ENCODE measurements at places on chromosomes 7 and 10.

DNA sequence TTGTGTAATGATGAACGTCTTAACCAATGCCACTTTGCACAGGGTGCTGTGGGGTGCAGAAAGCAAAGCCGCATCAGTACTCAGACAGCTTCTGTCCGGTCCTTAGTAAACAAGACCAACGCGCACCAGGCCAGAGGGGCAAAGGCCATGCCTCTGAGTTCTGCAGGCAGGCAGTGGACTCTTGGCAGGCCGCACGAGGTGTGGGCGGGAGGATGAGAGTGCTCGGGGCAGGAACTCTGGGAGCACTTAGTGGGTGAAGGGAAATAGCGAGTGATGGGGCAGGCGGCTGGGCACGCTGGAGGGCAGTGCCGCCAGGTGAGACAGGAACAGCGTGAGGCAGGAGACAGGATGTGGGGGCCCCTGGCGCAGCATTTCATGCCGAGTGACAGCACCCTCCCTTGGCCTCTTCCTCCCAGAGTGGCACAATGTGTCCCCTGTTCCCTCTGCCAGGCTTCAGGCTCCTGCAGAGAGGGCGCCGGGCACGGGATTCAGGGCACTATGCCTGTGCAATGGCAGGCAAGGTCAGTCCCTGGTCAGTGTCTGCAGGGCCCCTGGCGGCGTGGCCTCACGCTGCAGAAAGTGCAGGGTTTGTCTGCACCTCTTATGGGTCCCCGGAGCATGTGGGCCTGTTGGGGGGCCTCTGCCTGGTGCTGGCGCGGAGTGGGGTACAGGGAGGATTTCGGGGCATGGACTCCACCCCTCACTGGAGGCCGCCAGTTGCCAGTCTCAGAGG, 60.4 kb downstream of the VIPR2 start:
- peak; percentile 31 for DNase-seq

- peak; percentile 46 for DNase-seq
Measured at GRCh38 chr10:11401264-11402235, 209.9 kb downstream of the USP6NL start.

DNA sequence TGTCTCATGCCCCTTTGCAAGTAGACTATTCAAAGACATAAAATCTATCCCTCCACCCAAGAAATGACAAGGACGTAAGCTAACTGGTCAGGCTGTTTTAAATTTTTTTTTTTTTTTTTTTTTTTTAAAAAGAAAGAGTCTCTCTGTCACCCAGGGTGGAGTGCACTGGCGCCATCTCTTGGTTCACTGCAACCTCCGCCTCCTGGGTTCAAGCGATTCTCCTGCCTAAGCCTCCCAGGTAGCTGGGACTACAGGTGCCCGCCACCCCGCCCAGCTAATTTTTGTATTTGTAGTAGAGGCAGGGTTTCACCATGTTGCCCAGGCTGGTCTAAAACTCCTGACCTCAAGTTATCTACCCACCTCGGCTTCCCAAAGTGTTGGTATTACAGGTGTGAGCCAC, 11.2 kb downstream of the TRA2A start:
- DNase-seq, result no peak

- no peak for DNase-seq
Measured at GRCh38 chr10:72567421-72567820, 58.5 kb downstream of the MICU1 start.

DNA sequence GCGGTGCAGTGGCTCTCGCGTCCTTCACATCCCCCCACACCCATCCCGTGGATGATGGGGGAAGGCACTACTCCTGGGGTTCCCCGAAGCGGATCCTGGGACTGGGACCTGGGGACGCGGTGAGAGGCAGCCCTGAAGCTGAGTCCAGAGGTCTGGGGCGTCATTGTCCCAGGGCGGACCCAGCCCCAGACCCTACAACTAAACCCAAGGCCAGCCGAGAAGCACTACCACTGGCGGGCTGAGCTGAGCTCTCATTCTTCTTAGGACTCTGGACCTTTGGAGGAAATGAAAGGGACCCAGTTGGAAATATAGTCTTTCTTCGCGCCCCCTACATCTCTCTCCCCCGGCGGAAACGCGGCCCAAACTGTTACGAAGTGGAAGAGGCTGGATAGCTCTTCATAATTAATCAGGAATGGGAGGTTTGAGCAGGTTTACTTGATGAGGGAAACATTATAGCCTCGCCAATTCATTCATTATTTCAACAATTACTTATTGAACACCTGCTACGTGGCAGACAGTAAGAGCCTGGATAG, 389 bp upstream of the FBXL15 start:
- peak; percentile 33 for DNase-seq

DNA sequence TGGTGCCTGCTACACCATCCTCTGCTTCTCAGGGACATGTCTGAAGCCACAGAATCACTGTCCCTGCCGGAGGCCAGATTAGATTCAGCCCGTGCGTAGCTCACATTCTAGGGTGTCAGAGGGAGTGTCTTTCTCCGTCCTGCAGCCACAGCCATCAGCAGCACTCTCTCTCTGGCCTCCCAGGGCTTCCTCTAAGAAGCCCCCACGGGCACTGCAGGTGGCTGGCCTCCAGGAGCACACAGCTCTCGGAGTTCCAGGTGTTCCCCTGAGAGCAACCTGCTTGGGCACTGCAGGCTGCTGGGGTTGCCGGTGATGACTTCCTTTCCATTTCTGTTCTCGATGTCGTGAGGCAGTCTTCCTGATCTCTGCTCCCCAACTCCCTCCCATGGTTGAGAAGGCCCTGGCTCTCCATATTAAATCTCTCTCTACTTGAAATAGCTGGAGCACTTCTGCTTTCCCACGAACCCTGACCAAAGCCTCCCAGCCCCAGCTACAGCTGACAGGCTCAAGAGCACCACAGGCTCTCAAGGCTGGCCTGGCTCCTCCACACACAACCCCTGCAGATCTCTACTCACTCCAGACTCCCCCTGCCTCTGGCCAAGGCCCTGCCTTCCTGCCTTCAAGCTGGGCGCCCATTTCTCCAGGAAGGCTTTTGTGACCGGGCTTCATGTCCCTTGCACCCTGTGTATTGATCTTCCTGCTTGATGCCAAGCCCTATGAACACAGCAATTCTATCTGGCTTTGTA, 49.0 kb upstream of the TMEM72 start:
- no peak for DNase-seq

DNA sequence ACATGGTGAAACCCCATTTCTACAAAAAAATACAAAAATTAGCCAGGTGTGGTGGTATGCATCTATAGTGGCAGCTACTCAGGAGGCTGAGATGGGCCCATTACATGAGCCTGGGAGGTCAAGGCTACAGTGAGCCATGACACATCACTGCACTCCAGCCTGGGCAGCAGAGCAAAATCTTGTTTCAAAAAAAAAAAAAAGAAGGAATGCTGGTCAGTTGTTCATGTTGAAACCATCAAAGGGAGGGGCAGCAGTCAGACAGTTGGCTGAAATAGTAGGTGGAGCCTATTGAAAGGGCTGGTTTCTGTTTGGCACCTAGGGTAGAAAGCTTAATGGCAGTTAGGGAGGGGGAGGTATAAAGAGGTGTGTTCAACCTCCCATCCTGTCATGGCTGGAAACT, 323.0 kb downstream of the GALNT17 start:
- no peak for DNase-seq

DNA sequence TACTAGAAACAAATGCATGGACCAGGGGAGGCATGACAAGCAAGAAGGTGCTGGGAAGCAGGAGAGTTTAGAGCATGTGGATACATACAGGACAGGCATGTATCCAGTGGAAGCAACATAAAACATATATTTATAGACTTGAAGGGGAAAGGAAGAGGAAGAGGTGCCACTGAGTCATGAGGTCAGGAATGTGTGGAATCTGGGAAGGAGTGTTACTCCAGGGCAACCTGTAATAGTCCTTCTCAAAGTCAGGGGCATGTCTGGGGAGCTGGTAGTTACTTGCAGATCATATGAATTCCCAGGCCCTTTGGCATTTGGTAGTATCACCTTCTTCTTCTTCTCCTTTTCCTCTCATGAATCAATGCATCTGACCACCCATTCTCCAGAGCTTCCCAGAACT, 246.6 kb downstream of the XPNPEP1 start:
- DNase-seq, result no peak

GRCh38 chr7:14604606-14605005, 297.9 kb downstream of the DGKB start:
- DNase-seq, result no peak

DNA sequence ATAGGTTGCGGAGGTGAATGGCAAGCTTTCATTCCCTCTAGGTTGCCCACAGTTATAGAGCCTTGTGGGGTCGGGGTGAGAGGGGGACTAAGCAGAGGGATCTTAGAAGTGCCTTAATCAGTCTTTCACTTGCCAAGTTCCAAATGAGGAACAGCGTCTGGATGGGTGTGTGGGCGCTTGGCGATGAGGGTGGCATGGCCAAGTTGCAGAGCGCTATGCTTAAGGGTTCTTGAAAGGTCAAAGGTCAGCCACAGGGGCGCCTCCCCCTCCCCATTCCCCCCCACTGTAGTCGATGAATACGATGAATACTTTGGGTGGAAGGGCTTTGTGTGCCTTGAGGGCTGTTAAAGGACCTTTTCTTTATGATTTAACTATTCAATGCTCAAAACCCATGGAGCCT, 185.0 kb downstream of the TCF7L2 start:
- no peak for DNase-seq

DNA sequence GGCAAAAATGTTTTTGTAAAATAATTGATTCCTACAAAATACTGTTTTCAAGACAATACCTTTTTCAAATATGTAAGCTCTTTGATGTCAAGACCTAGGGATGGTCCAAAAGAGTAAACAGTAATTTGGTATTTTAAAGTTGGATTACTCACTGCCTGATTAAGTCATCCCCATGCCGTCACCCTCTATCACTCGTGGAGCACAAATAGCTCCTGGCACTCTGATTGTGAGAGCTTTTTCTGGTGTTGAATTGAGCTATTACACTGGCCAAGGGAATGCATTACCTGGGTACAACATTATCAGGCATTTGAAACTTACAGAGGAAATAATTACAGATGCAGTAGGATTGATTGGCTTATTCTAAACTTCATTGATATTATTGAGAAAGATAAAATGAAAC, 231.9 kb upstream of the GRM3 start:
- no peak for DNase-seq

- DNase-seq, result no peak
Measured at GRCh38 chr7:73768641-73769480, 1.2 kb downstream of the CLDN3 start.

All from left hindlimb (tissue), 1 donor.